ENCODE measurements at places on chromosomes 7 and 10.

GRCh38 chr7:83957333-83957732 is 237.3 kb downstream of the SEMA3A start:
- no peak for DNase-seq

DNA sequence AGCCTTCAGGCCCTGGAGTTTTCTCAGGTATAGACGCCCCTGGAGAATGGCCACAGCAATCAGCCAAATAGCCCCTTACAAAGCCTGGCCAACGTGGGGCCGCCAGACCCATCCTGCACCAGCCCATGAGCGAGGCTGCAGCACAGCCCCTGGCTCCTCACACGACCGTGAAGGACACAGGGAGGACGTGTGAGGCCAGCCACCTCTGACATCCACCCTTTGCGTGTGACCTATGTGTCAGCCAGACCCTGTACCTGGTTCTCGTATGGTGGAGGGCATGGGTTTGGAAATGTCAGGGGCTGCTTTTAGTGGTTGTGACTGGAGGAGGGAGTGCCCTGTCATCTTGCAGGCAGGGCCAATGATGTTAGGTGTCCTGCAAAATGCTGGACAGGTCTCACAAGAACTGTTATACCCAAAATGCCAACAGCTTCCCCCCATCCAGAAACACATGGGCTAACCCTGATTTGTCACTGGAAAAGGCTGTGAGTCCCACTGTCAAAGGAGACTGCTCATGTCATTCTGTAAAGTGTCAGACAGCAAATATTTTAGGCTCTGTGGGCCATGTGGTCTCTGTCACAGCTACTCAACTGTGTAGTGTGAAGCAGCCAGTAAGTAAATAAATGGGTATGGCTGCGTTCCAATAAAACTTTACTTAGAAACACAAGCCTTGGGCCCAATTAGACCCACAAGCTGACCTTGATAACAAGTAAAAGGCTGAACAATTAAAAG is 30.0 kb downstream of the NOD1 start:
- no peak for DNase-seq

DNA sequence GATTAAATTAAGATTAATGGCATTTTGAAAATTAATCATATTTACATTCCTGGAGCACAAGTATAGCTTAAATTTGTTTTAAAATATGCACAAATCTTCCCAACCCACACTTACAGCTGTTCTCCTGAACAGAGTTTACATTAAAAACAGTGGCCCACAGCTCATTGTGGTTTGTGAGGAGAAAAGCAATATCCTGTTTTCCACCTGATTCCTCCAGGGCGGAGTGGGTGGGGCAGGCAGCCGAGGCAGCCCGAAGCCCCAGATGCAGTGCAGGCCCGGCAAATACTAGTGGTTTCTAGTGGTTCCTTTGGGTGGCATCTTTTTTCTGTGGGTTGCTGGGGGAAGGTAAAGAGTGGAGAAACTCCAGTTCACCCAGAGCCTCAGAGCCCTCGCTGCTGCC is 280.8 kb downstream of the ARHGAP12 start:
- DNase-seq, result no peak

DNA sequence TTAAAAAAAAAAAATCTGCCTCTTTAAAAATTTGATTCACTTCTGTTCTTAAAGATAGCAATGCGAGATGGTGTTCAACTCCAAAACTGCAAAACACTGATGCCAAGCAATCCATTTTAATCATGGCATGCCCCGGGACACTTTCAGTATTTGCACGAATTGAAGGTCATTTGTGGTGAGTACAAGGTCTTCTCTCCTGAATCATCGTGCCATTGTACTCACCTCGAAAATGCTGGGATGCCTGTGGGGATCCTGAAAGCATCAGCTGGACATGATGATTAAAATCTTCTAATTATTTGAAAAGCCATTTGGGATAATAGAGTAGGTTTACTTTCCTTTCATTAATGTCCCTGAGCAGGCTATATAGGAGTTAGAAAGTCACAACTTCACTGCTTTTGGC is 125.1 kb upstream of the NRP1 start:
- no peak for DNase-seq

DNA sequence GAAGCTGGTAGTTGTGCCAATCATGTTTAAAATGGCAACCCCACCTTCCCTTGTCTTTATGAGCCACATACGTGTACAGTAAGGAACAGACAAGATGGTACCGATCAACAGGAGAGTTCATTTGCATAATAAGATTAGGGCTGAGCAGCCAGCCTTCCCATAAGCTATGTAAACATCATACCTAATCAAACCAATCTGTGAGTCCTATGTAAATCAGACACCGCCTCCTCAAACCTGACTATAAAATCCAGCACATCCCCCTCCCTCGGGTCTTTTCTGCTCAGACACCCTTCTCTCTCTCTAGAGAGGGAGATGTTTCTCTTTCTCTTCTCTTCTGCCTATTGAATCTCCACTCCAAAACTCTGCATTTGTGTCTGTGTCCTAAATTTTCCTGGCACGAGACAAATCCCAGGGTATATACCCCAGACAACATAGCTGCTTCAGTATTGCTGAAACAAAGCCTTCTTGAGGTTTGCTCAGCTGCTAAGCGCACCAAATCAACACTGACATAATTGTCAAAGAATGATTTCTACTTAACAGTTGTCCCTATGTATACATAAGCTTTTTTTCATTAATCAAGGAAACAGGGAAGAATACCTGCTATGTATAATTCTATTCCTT is 279.2 kb downstream of the THSD7A start:
- DNase-seq, result peak; percentile 62

GRCh38 chr7:111168182-111168581 is 77.3 kb downstream of the LRRN3 start:
- DNase-seq, result peak; percentile 20

DNA sequence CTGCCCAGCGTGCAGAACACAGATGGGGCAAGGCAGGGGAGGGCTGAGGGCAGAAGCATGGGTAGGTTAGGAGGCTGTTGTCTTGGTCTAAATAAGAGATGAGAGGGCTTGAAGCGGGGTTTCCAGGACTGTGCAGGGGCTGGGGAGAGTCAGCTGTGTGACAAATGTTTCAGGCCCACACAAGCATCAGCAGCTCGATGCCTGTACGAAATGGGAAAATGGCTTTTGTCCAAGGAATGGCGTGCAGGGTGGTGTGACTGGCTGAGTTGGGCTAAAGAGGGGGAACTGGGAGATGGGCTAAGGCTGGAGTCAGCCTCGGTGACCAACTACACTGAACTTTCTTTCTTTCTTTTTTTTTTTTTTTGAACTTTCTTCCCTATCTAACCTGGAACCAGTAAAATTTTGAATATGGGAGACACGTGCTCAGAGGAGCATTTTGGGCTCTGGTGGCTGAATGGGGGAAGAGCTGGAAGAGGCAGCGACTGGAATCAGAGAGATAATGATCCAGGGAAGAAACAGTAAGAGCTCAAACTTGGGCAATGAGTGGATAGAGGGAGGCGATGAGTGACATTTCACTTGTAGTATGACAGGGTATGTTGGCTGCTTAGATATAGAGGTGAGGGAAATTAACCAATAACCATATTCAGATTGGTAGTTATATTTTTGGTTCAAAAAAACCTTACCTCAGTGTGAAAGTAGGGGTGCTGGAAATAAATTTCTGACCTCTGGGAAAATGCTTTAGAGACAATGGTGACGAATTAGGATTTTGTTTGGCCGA is 10.2 kb upstream of the EPHA1 start:
- no peak for DNase-seq

GRCh38 chr10:34575882-34576281 is 239.2 kb downstream of the PARD3 start:
- DNase-seq, result no peak

GRCh38 chr7:102190776-102191350 is 95.8 kb upstream of the SH2B2 start:
- DNase-seq, result no peak

DNA sequence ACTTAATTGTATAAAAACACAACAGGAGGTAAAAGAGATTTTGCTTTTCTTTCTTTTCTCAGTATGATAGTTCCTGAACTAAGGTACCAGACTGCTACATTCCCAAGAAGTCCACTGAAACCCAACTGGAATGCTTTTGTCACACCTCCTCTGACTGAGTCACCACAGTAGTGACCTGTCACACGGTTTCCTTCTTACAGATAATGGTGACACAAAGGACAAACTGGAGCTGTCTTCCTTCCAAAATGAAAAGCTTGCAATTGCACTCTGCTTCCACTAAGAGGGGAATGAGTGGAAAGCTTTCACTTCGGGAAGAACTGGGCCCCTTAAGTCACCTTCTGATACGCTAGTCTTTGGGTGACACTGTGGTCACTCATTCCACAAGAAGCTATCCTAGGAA is 122.2 kb downstream of the KMT2E start:
- peak; percentile 15 for DNase-seq

GRCh38 chr7:158344706-158345300 is 242.8 kb downstream of the PTPRN2 start:
- no peak for DNase-seq

- peak; percentile 15 for DNase-seq
Measured at GRCh38 chr7:87231258-87231657, 11.7 kb upstream of the TMEM243 start.

DNA sequence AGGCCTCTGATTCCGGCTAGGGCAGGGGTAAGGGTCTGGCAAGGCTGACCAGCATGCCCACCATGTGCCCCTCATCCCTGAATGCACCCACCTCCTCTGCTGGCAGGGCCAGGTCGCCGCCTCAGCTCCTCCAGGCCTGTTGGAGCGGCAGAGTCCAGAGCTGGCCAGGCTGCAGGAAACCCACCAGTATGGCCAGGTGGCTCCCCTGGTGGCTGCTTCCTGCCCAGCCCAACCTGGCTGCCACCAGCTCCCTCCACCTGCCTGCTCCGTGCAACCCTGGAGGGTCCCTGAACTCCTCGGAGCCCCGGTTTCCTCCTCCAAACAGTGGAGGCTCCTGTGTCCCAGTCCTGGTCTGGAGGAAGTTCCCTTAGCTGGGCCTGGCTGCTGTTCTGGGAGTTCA is 39.6 kb downstream of the MICALL2 start:
- no peak for DNase-seq

- DNase-seq, result no peak
Measured at GRCh38 chr10:124699471-124700292, 44.5 kb downstream of the FAM53B start.

DNA sequence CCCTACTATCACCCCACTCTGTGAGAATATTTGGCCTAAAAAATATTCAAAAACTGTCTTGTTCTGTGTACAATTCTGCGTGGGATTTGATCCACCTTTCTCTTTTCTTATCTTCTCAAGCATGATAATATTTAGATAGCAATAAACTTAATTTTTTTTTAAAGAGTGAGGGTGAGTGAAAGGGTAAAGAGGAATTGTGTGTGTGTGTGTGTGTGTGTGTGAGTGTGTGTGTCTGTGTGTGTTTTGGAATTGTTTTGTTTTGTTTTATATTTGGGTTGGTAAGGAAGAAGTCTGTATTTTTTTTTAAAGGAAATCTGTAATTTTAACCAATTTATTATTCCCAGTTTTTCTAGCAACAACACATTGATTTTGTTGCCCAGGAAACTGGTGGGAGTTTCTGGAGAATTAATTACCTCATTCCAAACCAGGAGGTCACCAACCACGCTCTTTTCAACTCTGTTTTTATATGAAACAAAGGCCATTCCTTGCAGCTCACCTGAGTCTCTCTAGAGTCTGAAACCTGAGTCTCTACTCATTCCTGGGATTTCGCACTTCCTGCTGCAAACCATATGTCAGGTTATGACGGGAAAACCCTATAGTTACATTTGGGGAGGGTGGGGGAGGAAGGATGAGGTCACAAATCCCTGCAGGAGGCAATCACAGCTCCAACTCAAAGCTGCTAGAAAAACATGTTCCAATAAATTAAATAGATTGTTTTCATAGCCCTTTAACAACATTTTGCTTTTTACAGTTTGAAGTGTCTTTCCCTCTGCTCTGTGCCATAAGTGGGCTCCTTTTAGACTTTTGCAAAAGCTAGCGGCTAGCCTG is 38.1 kb upstream of the XPNPEP1 start:
- peak; percentile 49 for DNase-seq

- DNase-seq, result no peak
Measured at GRCh38 chr7:44703921-44704320, 44.7 kb upstream of the ZMIZ2 start.

- no peak for DNase-seq
Measured at GRCh38 chr10:62252051-62252450, 16.6 kb downstream of the RTKN2 start.

DNA sequence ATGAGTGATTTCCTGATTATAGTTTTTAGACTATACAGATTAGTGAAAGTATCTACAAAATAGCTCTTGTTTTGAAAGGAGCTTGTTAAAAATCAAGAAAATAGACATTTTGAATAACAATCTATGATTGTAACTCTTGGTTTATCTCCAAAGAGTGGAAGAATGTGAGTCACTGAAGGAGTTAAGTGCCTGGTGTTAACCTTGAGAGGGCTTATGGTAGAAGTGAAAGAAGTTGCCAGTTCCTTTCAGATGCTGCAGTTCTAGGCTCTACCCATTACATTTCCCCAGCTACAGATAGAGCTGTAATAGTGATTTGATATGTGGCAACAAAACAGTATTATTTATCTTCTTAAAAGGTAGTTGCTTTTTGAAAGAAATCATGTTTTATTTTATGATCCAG is 12.7 kb downstream of the NRBF2 start:
- no peak for DNase-seq

- no peak for DNase-seq
Measured at GRCh38 chr7:134654104-134654775, 7.6 kb downstream of the BPGM start.

DNA sequence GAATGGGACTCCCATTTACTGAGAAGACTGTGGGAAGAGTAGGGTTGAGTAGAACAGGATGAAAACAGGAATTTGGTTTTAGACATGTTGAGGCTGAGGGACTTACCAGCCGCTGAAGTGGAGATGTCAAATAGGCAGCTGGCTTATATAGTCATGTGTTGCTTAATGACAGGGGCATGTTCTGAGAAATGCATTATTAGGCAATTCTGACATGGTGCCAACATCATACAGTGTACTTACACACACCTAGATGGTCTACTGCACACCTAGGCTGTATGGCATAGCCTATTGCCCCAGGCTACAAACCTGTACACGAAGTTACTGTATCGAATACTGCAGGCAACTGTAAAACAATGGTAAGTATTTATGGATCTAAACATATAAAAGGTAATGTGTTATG is 17.5 kb downstream of the ARL3 start:
- no peak for DNase-seq

DNA sequence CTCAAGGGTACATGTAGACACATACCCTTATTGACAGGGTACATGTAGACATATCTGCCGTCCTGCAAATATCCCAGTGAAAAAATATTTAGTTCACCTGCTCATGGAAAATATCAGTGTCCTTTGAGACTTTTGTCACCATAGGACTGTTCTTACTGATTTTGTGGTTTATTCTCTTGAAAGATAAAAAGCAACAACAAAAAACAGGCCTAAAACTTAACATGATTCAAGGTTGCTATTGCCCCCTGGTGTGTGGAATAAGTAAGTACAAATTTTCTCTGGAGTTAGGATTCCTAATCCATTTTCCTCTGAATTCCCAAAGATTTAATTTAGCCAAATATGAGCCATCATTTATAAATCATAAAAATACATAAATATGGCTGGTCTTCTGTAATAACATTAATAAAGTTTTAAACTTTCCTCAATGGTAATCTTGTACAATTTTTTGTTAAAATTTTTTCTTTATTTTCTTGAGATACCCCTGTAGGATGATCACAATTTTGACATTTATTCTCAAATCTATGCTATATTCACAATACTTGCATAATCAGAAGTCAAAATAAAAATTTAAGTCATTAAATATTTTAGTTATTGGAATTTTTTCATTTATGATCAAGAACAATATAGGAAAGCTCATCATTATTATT is 741.4 kb upstream of the POT1 start:
- peak; percentile 57 for DNase-seq

GRCh38 chr10:133028956-133029355 is 58.8 kb upstream of the ADGRA1 start:
- DNase-seq, result no peak

GRCh38 chr10:13754277-13754676 is 167.5 kb downstream of the PRPF18 start:
- no peak for DNase-seq

Data from NCI-H82 (cell line).